ENCODE measurements at places on chromosomes 1 and 21. TPM values are rescaled to one million over a fixed set of nuclear protein-coding genes. Genes with fewer than 3 reads are reported as not detected.

- DNase-seq: no peak
These were observed 56.2 kb downstream of the RNF187 start for GRCh38 chr1:228543396-228543795.

DNA sequence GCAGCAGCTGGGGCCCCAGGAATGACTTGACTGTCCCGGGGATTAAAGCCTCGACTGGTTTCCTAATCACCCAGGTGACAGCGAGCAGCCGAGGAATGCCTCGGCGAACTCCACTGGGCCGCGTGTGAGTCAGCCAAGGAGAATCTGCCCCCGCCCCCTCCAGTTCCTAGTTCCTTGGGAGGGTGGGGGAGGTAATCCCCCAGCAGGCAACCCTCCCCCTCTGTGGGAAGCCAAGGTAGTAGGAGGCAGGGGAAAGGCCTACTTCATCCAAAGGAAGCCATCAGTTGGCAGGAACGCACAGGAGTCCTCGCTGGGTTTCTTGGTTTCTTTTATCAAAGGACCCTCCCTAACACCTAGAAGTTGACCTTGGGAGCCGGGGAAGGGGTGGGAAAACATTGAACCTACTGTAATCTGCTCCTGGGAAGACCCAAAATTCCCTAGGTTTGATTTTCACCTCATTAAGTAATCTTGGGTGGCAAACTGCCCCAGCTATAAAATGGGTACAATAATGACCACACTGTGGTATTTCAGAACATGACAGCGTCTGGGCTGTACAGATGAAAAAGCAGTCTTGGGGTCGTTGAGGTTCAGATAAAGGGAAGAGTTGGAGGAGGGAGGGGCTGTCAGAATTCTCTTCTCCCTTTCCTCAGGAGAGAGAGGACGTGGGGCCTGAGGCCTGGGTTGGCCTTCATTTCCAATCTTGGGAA lies 1.4 kb downstream of the TENT5B start:
- peak; percentile 91 for DNase-seq

DNA sequence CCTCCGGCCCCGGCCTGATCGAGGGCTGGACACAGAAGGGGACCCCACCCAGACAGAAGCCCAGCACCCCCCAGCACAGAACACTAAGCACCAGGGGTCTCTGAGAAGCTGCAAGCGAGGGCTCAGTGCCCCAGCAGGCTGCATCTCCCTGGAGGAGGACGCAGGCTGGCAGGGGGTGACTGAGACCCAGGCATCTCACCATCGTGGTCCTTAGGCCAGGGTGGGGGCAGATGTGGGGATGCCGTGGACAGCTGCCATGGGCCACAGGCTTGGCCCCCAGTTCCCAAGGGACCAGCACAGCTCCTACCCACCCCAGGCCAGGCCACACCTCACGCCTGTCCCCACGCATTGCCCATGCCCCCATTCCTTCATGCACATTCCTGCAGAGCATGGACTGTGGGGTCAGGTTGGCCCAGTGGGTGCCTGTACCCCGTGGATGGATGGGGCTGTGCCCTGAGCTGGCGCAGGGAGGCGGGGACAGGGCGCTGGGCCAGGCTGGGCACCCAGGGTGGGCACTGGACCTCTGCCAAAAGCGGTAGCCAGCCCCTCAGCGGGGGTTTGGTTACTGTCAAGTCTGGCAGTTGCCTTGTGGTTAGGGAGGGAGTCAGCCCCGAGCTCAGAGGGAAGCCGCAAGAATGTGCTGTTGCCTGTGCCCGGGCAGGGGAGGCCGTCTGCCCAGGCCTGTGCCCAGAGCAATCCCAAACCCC lies 61.5 kb downstream of the ARHGEF16 start:
- DNase-seq: peak; percentile 62

DNA sequence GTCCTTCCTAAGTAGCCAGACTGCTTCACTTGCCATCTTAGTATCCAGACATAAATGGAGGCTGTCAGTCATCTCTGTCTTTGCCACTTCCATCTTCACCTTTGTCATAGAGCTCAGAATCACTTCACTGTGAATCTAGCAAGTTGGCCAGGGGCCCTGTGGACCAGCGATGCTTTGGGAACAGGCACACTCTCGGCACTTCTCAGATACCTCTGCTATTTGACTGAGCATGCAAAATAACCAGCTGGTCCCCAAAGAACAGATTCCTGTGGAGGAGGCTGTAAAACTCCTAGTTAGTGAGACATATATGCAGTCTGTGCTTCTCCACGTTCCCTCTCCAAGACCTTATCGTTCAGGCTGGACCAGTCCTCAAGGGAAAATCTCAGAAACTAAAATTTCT lies 76.8 kb upstream of the COA6 start:
- DNase-seq: no peak

- no peak for DNase-seq
These were observed 11.2 kb downstream of the TARBP1 start for GRCh38 chr1:234467821-234468220.

DNA sequence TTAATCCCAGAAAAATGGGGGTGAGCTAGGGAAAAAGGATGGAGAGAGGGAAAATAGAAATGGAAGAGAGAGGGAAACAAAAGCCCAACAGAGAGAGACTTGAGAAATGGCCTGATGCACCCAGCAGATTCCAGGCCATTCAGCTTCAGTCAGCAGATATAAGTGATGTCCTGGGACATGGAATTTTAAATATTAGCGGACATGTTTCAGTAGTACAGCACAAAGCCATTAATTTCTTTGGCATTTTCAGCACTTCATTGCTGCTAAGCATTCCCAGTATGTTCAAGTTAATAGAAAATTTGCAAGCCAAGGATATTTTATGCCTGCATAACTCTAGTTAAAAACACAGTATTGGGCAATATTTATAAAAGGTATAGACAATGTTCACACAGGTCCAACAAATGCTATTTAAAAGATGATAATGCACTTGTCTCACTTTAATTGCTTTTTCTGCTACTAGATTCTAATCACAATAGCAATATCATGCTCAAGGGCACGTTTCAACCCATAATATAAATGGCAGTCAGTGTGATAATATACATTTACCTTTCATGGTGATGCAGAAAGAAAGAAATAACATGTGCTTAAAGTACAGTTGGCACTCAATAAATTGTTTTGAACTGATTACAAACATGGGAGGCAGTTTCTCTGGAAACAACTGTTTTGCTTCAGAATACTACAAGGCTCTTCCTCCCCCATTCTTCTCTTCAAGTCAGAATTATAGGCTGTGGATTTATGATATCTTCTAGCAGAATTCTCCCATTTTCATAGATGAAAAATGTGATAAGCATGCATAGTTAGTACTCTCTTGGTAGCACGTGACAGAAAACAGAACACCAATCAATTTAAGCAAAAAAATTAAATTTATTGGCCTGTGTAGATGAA lies 108.1 kb upstream of the MAGI3 start:
- no peak for DNase-seq

ETV3 gene
- total RNA-seq: 34.1 TPM

IL22RA1 gene
- 0.72 TPM for total RNA-seq

TMEM81 gene
- 1.5 TPM for total RNA-seq

METTL25B gene
- 9.3 TPM for total RNA-seq

TIPRL gene
- 32.5 TPM for total RNA-seq
